PC-9 (cell line): ENCODE measurements at places on chromosomes 3 and 15. TPM values are rescaled to one million over a fixed set of nuclear protein-coding genes. Genes with fewer than 3 reads are reported as not detected.

The TTLL13 gene
- total RNA-seq = 0.93 and 0.96 TPM in 2 replicates

The CAPN7 gene
- total RNA-seq = 28.5 and 29.5 TPM in 2 replicates

The SHF gene
- 6.1 and 6.3 TPM in 2 replicates for total RNA-seq

The LPP gene
- total RNA-seq = 113 and 148 TPM in 2 replicates

The OR4M2 gene
- total RNA-seq = not detected in 2 replicates

The PLSCR2 gene
- not detected in 2 replicates for total RNA-seq

The ANKRD63 gene
- not detected in 2 replicates for total RNA-seq

The SERPINI2 gene
- total RNA-seq = not detected in 2 replicates

The ATG7 gene
- 53.1 and 56.1 TPM in 2 replicates for total RNA-seq

The ZNF80 gene
- not detected in 2 replicates for total RNA-seq

The SCN5A gene
- total RNA-seq = 3.0 and 4.7 TPM in 2 replicates

The PCSK6 gene
- 26.3 and 27.2 TPM in 2 replicates for total RNA-seq

The CGNL1 gene
- total RNA-seq = 0.31 and 0.50 TPM in 2 replicates

The STRA6 gene
- total RNA-seq = 64.9 and 83.6 TPM in 2 replicates

The MYO9A gene
- total RNA-seq = 34.0 and 37.3 TPM in 2 replicates

The IGF1R gene
- total RNA-seq = 71.3 and 78.9 TPM in 2 replicates

The STAB1 gene
- 0.04 TPM in 1 of 2 replicates, not detected in the other for total RNA-seq

The FSTL1 gene
- total RNA-seq = 225 and 256 TPM in 2 replicates

The GOLGA8T gene
- not detected in 2 replicates for total RNA-seq

The LRRC49 gene
- total RNA-seq = 6.2 and 6.3 TPM in 2 replicates

The FANCD2OS gene
- not detected in 2 replicates for total RNA-seq
